Right kidney (tissue), 9 donors: ENCODE measurements at places on chromosomes 2 and 18.

DNA sequence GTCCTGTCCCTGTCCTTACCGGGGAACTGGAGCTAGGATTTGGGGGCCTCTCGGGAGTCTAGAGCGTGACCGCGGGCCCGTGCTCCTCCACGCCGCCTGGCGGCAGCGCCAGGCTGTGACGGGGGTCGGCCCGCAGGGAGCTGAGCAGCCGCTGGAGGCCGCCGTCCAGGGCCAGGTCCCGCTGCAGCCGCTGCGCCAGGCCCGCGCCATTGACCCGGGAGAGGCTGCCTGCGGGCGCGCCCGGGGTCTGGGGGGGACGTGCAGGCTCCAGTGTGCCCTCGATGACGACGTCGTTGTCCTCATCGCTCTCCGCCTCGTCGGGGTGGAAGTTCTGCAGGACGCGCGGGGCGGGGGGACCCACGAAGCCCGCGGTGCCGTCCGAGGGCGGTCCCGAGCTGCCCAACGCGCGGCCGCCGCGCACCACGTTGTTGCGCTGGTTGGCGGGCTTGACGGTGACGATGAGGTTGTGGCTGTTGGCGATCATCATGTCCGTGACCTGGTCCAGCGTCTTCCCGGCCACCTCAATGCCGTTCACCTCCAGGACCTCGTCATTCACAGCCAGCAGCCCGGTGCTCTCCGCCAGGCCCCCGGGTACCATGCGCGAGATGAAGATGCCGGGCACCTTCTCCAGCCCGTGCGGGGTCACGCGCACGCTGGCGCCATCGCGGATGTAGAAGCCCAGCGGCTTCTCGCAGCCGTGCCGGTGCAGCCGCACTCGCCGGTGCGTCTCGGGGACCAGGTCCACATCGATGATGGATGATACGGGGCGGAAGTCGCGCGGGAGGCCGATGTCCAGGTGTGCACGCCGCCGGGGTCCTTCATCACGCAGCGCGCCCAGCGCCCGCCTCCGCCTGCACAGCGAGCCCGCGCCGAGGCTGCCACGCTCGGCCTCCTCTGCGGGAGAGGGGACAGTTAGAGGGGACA is 50.9 kb downstream of the ADNP2 start:
- peak; percentile 54 for DNase-seq

DNA sequence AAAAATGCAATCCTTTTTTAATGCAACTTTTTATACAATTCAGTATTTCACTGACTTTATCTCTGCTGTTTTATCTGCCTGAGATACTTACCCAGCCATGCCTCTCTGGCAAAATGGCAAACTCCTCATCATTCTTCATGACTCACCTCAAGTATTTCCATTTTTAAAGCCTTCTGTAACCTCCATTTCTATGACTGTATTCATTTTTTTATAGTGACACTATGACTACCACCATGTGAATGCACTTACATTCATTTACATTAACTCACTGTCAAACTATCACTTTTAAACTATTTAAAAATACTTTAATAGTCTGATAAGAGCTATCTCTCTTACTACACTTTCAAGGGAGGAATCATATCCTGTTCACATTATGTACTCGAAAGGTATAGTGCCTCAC is 99.4 kb upstream of the SCN7A start:
- no peak for DNase-seq

GRCh38 chr2:9791711-9792110 is 51.6 kb upstream of the TAF1B start:
- no peak for DNase-seq

GRCh38 chr2:153268941-153269461 is 209.6 kb downstream of the RPRM start:
- DNase-seq: no peak

- no peak for DNase-seq
Observed at GRCh38 chr2:223500709-223501108, 101.5 kb downstream of the SCG2 start.

DNA sequence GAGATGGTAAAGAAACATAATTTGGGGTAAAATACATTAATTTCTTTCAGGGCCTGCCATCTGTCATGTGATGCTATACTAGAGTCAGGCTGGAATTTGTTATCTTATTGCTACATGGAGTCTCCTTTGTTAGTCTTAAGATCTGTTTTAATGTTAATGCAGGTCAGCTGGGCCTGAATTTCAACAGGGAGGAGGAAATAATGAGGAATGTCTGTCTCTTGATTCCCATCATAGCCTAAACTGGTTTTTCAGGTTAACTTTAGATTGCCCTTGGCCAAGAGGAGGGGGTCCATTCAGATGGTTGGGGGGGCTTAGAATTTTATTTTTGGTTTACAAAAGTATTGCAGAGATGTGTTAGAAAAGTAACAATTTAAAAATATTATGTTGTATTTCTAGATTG is 19.0 kb upstream of the FEZ2 start:
- DNase-seq: no peak

- DNase-seq: no peak
Observed at GRCh38 chr2:227420087-227421052, 32.6 kb upstream of the SCYGR1 start.

DNA sequence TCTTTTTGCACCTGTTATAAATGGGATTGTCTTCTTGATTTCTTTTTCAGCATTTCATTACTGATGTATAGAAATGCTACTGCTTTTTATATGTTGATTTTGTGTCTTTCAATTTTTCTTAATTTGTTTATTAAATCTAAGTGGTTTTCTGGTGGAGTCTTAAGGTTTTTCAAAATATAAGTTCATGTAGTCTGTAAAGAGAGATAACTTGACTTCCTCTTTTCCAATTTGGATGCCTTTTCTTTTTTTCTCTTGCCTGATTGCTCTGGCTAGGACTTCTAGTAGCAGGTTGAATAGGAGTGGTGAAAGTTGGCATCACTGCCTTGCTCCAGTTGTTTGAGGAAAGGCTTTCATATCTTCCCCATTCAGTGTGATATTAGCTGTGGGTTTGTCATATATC is 28.6 kb upstream of the GALNT5 start:
- no peak for DNase-seq

GRCh38 chr18:2978208-2978607 is 34.7 kb downstream of the LPIN2 start:
- DNase-seq: no peak
